GDM1 (cell line): ENCODE measurements at places on chromosomes 7 and 10.

- DNase-seq, result no peak
Observed at GRCh38 chr7:43461349-43462024, 121.4 kb upstream of the STK17A start.

DNA sequence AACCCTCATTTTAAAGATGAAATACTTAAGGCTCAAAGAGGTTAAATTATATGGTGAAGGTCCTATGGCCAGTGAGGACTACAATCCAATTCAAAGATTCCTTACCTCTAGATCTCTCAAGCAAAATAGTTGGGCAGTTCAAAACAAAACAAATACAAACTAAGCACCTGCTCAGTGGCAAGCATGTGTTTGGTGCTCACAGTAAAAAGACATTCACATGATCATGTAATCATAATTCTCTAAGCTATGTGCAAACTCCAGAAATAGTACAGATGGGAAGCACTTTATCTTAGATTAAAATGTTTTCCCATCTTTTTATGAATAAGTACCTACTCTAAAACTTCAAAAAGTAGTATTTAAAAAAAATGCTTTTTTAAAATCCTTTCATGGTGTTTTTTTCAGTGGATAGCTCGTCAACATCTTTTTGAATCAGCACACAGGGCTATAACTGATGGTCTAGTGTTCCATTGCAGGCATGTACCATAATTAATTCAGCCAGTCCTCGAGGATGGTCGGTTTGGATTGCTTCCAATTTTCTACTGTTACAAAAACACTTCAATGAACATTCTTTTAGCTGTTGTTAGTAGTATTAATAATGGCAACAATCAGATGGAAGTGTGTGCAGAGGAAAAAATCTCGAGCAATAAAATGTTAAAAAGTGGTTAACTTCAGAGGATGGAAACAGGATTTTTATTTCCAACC, 58.4 kb downstream of the CHCHD3 start:
- no peak for DNase-seq

- no peak for DNase-seq
Observed at GRCh38 chr10:21520509-21520908, 5.0 kb downstream of the SKIDA1 start.

- DNase-seq, result no peak
Observed at GRCh38 chr10:17626656-17627055, 9.5 kb upstream of the HACD1 start.

DNA sequence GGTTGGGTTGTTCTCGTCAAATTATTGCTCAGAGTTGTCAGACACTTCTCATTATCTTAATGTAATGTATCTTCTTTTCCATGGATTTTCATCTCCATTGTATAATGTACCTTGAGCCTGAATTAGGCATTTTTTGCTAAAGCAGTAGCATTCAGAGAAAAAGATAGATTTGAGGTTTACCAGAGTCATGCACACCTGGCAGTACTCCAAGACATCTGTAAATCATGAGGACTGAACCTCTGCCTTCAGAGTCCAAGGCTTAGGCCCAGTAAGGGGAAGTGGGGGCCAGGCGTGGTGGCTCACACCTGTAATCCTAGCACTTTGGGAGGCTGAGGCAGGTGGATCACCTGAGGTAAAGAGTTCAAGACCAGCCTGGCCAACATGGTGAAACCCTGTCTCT, 624.3 kb upstream of the MBL2 start:
- DNase-seq, result no peak

DNA sequence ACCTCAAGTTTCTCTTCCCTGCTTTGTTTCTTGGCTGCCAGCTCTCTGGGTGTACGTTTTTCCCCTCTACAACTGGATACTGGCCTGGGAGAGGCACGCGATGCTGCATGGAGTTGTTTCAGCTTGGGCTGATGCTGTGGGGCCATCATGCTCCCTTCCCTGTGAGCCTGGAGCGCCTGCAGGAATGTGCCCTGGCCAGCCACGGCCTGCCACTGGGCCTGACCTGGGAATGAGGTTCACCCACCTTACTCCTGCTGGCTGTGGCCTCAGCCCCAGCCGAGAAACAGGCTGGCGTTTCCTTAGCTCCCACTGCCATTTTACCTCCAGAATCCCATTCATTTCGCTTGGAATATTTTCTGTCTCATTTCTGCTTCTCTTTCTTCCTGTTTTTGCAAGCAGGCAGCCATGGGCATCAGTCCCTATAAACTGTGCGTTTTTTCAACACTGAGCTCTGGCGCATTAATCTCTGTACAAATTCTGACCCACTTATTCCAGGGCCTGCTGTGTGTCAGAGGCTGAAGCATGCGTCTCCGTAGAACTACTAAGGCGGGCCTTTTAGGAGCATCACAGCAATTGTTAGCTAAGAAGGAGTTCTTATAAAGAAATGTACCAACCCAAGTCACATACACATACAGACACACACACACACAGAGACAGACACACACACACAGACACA, 57.9 kb downstream of the GATA3 start:
- DNase-seq, result no peak

DNA sequence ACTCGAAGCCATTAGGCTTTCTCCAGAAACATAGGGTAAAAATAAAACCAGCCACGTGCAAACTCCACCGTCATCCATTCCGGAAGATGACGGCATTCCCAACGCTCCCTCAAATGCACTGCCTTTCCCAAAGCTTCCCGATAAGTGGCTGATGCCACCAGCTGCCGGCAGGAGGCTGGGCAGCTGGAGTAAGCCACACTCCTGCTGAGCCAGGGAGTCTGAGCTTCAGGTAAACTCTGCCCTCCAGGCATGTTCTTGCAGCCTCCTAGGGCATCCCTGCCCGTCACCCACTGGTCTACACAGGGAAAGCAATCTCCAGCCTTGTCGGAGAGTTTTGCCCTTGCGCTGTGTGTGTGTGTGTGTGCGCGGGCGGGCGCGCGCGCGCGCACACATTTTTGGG, 40.5 kb upstream of the TMEM273 start:
- no peak for DNase-seq

- DNase-seq, result no peak
Observed at GRCh38 chr10:121526801-121527221, 71.4 kb downstream of the FGFR2 start.

- DNase-seq, result no peak
Observed at GRCh38 chr10:78502210-78502936, 468.7 kb downstream of the RPS24 start.

GRCh38 chr7:88357781-88358525, 51.3 kb upstream of the STEAP4 start:
- DNase-seq, result no peak

DNA sequence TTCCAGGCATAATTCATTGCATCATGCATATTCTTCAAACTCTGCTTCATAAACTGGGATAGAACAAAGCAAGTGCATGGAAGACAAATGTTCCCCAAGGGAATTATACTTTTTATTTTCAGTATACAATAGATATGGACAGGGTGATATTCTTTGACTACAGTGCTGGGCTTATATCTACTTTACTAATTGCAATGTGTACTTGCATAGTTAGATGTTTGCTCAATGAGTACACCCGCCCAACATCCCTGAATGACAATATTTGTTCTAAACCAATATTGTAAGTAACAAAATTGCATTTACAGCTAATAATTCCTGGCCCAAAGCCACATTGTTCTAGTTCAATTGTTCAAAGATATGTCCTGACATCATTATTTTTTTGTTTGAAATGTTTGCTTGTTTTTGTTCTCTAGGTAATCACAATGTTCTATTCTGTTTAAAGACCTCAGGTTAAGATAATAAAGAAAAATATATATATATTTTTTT, 171.4 kb downstream of the PTN start:
- DNase-seq, result no peak

DNA sequence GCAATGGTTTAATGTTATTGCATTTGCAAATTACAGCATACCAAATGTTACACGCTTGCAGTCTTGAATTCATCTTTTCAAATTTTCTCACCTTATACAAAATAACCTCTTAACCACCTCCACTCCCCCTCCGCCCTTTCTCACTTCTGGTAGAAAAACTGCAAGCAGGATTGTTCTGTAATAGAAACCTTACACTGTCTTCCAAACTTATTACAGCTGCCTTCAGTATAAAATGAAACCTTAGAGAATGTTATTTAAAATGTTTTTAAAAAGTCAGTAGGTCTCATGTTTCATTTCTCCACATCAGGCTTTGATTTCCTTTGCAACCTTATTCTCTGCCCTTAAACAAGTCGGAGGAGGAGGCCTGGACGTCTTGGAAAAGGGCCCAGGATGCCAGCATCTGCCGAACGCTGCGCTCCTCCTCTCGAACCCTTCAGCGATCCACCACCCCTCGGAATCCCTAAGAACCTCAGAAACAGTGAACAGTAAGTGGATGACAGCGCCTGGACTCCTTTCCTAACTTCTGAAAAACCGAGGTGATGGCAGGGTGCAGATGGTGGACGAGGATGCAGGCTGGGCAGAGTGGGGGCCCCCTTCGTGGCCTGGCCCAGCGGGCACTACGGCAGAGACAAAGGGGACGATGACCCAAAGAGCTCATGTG, 74.0 kb downstream of the FGFR2 start:
- no peak for DNase-seq

GRCh38 chr7:107958764-107959526, 44.0 kb downstream of the LAMB1 start:
- DNase-seq, result no peak

DNA sequence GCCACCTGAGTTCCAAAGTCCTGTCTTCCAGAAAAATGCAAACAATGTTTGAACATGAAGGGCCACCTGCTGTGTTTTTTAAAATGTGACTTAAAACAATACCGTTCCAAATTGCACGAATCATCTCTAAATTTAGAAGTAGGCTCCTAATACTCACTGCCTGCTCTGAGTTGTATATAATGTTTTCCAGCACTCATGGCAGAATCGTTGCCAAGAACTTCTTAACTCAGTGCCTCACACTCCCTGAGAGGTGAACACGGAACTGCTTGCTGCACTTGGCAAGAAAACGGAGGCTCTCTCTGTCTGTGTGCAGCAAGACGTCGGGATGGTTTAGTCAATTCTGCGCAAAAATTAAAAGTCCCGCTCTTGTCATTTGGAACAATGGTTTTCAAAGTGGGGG, 757.3 kb upstream of the AUTS2 start:
- no peak for DNase-seq

- no peak for DNase-seq
Observed at GRCh38 chr7:4189131-4189570, 492.9 kb upstream of the FOXK1 start.

DNA sequence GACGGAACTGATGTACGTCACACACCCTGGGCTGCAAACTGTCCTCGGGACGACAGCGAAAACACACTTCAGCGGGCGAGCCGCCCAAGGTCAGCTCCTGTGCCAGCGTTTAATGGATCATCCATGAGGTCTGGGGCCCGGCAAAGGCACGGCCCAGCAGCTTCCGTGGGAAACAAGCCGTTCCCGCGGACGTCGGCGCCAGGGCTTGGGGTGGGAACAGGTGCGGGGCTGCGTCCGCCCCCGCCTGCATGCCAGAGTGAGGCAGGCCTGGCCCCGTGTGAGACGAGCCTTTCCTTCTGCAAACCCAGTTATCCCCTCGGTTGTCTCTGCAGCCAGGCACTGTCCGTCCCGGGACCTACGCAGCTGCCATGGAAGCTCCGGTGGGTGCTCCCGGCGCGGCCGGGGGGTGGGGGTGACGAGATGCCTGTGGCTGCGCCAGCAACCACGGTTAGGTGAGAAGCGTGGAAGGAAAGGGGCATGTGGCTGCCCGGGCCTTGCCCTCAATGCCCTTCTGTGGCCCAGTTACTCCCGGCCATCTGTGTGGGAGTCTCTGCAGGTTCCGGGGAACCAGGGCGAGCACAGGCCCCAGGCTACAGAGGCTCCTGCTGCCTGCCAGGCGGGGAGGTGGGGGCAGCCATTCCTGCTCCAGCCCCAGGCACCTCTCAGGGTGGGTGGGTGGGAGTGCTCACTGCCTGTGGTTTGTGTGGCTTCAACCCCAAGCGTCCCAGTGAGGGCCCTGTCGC, 42.2 kb upstream of the PDGFA start:
- no peak for DNase-seq

GRCh38 chr7:34044734-34045353, 139.5 kb downstream of the BMPER start:
- DNase-seq, result no peak

- no peak for DNase-seq
Observed at GRCh38 chr10:4763960-4764428, 62.0 kb upstream of the AKR1E2 start.

DNA sequence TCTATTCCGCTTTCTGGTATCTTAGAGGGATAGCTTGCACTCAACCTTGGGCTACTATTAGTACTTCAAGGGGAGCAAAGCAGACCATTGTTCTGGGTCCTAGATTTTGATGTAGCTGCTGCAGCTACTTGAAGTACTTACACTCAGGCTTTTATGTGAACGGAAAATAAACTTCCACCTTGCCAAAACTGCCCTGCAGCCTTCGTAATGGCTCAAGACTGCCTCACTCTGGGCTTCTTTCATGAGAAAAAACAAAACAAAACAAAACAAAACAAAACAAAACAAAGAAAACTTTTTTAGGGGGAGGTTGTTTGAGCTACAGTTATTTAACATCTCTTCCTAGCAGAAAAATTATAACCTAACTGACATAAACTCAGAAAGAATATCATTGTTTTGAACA, 19.4 kb upstream of the EPHB6 start:
- DNase-seq, result no peak

DNA sequence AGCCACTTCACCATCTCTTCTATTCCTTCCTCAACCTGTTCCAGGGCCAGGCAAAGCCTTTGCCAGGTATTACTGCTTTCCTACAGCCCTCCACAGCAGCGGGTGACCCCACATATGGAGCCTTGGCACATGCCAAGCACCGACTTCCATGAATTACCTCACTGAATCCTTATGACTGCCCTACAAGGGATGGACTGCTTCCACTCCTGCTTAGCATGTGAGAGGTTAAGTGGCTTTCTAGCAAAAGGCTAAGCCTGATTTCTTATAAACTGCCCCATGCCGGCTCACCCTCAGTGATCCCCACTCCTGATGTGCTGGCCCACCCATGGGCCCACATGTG, 44.0 kb upstream of the PDLIM1 start:
- DNase-seq, result no peak

GRCh38 chr10:130929422-130930325, 381.8 kb downstream of the TCERG1L start:
- no peak for DNase-seq

DNA sequence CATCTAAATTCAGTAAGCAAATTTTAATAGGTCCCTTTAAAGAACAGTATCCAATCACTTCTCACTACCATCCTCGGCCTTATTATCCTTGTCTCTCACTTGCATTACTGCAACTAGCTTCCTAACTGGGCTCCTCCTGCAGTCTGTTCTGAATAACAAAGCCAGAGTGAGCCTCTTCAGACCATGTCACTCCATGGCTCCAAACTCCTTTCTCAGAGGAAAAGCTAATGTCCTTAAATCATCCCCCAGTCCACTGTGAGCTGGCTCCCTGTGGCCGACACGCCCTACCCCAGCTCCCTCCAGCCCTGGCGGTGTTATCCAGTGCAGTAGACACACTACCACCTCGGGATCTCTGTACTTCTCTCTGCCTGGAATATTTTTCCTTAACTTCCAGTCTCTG, 80.0 kb downstream of the EPC1 start:
- DNase-seq, result no peak

- no peak for DNase-seq
Observed at GRCh38 chr10:34861293-34862021, 46.4 kb upstream of the PARD3 start.
